ENCODE measurements at places on chromosomes 12 and 14. TPM values are rescaled to one million over a fixed set of nuclear protein-coding genes. Genes with fewer than 3 reads are reported as not detected.

DNA sequence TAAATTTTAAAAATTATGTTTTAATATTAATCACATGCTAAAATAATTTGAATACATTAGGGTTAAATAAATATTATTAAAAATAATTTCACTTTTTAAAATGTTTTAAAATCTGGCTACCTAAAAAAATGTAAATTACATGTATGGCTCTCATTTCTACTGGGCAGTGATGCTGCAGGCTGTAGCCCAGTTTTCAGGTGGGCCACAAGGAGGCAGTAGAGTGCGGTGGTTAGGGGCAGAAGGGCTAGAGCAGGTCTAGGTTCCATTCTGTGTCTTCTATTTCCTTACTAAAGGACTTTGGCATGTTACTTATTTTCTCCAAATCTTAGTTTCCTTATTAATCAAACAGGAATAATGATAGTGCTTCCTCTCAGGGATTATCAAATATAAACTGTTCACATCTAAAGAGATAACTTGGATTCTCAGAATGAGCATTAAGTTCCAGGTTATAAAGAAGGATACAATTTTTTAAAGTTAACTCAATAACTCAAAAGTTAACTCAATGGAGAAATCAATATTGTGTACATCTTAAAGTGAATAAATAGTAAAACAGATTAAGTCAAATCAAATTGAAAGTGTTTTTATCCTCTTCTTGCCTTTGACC is 54.9 kb upstream of the OVCH1 start:
- no peak overlapping the region for H3K27ac ChIP-seq
- peak; percentile 83 for DNase-seq
- no peaks in the 10 kb centered on the region for H3K4me1 ChIP-seq
- no peaks in the 10 kb centered on the region for H3K36me3 ChIP-seq
- H3K4me3 ChIP-seq: no peak overlapping the region

ZNF891 gene
- total RNA-seq: 1.9 TPM

- H3K4me3 ChIP-seq: peak overlapping the region; percentile 55
- H3K36me3 ChIP-seq: peaks cover 54% of the 10 kb centered on the region
- peak overlapping the region; percentile 86 for H3K27ac ChIP-seq
- H3K27me3 ChIP-seq: no peaks in the 10 kb centered on the region
These were observed 5.5 kb downstream of the ZFP36L1 start for GRCh38 chr14:68787092-68787992.

- no peaks in the 10 kb centered on the region for H3K36me3 ChIP-seq
- DNase-seq: no peak
- H3K4me3 ChIP-seq: no peak overlapping the region
- H3K4me1 ChIP-seq: peaks cover under 1% of the 10 kb centered on the region
- peaks cover 2% of the 10 kb centered on the region for H3K27me3 ChIP-seq
- no peak overlapping the region for H3K27ac ChIP-seq
These were observed 79.7 kb downstream of the KICS2 start for GRCh38 chr12:64142382-64142781.

- no peaks in the 10 kb centered on the region for H3K27me3 ChIP-seq
- H3K36me3 ChIP-seq: no peaks in the 10 kb centered on the region
- no peak overlapping the region for H3K4me3 ChIP-seq
- no peak overlapping the region for H3K27ac ChIP-seq
- no peak for DNase-seq
These were observed 137.5 kb downstream of the CNTN1 start for GRCh38 chr12:40829738-40830144.

DNA sequence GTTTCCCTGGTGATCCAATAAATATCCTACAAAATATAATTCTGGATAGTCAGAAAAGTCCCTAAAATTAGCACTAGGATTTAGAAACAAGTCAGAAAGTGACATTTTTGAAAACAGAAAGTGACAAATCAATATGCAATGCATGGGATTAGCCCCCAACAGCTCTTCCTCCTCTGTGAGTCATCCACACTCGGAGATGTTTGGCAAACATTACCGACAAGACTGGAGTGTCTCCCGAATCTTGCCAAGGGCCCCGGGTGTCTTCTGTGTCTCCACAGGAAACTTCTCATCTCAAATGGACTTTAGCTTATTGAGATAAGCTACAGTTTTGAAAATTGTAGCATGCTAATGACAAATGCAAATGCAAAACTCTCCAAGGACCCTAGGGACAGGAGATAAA is 398.9 kb upstream of the CCDC196 start:
- no peaks in the 10 kb centered on the region for H3K36me3 ChIP-seq
- H3K27me3 ChIP-seq: peaks cover 2% of the 10 kb centered on the region
- no peaks in the 10 kb centered on the region for H3K4me1 ChIP-seq
- H3K27ac ChIP-seq: no peak overlapping the region
- H3K4me3 ChIP-seq: no peak overlapping the region
- DNase-seq: no peak

RNASE2 gene
- not detected for total RNA-seq

DNA sequence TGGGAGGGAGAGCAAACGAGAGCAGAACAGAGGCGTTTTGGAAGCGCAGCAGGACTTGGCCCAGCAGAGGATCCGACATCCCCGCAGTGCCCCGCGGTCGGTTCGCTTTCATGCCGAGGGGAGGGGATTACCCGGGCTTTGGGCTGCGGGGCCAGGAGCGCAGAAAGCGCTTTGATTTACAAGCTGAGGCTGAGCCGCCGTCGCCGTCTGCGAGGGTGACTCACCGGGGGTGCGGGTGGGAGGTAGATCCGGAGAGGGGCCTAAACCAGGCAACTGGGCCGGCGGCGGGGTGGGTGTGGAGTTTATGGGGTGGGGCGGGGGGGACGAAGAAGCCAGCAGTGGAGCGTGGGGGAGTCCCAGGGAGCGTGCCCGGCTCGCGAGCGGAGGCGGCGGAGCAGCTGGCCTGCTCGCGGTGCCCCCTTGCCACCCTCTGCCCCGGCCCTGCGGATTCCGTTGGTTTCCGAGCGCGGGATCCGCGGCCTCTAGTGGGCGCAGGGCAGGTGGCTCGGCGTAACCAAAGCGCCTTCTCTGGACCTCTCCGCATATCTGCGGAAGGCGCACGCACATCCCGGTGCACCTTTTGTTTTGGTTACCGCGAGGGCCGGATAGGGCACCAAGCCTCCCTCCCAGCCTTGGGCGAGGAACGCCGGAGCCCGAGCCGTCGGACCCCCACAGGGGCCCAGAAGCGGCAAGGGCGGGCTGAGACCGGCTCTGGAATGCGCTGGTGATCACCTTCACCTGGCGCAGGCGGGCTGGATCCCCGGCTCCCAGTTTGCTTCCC is 2.6 kb downstream of the SIX4 start:
- H3K4me1 ChIP-seq: peaks cover 16% of the 10 kb centered on the region
- H3K27me3 ChIP-seq: peaks cover 55% of the 10 kb centered on the region
- H3K4me3 ChIP-seq: peak overlapping the region; percentile 77
- no peak overlapping the region for H3K27ac ChIP-seq
- H3K36me3 ChIP-seq: no peaks in the 10 kb centered on the region

- no peaks in the 10 kb centered on the region for H3K27me3 ChIP-seq
- no peak overlapping the region for H3K4me3 ChIP-seq
- no peak for DNase-seq
These were observed 30.6 kb downstream of the ARF6 start for GRCh38 chr14:49923442-49923841.

All from activated CD4-positive, alpha-beta T cell treated with anti-CD3 and anti-CD28 coated beads for 36 hours (primary cell).